ENCODE measurements at places on chromosomes 4 and X.

- DNase-seq, result no peak
These were observed 4.9 kb downstream of the CPEB2 start for GRCh38 chr4:15007201-15007600.

DNA sequence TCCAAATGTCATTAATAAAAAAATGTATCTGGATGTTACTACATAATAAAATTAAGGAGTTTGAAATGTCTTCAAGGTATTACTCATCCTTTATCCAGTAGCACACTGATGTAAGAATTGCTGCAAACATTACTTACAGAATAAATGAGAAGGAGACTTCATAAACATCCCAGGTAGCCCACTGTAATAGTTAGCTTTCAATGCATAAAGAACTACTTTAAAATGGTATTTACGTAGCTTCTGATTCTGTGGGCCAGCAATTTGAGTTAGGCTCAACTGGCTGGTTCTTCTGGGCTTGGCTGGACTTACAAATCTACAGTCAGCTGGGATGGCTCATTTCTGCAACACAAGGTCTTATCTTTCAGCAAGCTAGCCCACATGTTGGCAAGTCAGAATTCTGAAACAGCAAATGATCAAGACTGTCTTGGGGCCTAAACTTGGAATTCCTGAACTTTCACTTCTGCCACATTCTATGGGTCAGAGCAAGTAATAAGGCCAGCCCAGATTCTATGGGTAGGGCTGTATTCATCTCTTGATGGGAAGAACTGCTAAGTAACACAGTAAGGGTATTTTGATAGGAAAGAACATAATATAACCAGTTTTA is 522.5 kb downstream of the IQCM start:
- DNase-seq, result no peak

DNA sequence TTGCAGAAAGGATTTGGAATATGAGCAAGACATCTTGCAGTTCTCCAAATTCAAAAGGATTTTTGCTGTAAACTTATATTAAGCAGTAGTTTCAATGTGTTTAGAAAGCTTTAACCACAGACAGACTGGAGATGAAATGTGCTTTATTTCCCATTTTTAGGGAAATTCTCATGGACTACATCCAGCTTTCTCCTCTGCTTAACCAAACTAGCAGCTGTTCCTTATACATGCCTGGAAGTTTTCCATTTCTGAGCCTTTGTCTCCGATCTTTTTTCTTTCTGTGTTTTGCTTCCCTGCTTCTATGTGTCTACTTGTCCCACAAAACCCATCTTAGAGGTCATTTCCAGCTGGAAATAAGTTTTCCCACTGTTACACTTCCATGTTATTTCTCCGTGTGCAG is 41.6 kb downstream of the TMA16 start:
- no peak for DNase-seq

GRCh38 chr4:125016892-125017299 is 297.9 kb upstream of the FAT4 start:
- DNase-seq, result no peak

DNA sequence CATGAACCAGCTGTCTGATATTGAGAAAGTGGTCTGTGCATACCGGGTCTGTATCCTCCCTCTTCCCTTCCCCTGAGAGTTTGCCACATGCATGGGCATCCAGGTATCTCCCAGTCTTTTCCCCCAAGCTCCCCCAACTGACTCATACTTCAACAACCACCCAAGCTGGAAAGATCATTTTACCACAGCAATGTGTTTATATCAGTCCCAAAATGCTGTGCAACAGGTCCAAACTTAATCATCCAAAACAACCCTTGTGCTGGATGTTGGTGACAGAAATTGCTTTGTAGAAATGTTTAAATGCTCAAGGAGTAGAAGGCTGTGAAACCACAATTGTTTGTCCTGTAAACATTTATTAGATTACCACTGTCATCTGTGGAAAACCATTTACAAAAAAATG is 286.8 kb upstream of the KLF3 start:
- no peak for DNase-seq

DNA sequence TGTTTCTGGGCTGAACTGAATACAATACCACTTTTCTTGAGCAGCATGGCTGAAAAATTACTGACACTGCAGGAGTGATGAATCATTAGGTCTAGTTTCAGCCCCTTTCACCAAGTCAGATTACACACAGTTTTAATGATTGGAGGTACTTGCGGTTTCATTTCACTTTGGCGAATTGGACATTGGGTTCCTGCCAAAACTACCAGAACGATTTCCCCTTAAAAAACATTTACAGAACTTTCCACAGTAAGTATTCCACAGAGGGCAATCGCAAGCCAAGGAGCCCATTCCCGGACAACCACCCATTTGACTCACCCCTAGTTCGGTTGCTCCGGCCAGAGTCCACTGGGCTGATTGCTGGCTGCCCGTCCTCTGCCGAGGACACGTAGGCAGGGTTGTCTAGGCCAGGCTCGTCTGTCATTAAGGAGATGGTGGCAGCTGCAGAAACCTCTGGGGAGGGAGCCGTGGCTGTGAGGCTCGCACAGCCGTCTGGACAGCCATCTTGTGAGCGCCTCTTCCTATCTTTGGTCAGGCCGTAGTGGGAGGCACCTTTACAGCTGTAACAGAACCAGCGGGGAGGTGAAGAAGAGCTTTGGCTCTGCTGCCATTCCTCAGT is 83.5 kb downstream of the LNX1 start:
- DNase-seq, result no peak

Measured in stimulated activated CD8-positive, alpha-beta memory T cell treated with anti-CD3 and anti-CD28 coated beads, Interleukin-7, amount 100 ng/mL, for 1 hour (primary cell).